ENCODE measurements at places on chromosomes 13 and 19.
A peak's percentile ranks its signal among the peaks of the same experiment; 100 is the strongest.

DNA sequence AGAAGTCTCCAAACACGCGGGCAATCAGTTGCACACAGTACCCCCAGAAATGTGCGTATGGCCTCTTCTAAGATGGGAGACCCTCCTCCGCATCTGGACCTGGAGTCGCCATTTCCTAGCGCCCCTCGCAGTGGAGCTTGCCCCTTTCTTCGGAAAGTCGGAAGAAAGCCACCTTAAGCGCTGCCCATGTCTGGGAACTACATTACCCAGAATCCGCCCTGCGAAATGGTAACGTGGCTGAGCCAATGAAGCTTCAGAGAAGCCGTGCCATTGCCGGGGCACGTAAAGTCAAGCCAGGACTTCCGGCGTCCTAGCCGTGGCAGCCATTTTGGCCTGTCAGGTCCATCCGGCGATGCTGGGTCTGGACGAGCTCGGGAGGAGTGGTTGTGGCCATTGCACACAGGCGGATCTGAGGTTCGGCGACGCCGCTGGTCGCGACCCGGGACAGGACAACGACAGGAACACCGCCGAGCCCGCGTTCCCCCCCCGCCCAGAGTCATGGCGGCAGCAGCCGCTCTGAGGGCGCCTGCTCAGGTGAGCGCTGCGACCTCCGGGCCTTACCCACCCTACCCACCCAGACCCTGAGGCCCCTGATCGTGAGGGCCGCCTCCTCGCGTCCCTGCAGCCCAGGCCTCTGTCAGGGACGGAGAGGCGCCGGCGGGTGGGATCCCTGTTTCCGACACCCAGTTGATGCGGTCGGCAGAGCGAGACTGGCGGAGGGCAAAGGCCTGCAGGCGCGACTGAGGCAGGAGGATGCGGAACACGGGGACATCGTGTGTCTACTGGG, at the start of gene ZNF586:
TSS of gene ZNF586 (plus strand) at position 332 of the 787 bp plus-strand sequence. CDS start at position 499, 167 bp downstream.
- peak within 1 kb of the TSS; percentile 93 for H3K4me3 ChIP-seq
- no peaks in the 10 kb centered on the region for H3K27me3 ChIP-seq
- peaks cover 51% of the 10 kb centered on the region for H3K36me3 ChIP-seq
- H3K27ac ChIP-seq: peak within 1 kb of the TSS; percentile 93

DNA sequence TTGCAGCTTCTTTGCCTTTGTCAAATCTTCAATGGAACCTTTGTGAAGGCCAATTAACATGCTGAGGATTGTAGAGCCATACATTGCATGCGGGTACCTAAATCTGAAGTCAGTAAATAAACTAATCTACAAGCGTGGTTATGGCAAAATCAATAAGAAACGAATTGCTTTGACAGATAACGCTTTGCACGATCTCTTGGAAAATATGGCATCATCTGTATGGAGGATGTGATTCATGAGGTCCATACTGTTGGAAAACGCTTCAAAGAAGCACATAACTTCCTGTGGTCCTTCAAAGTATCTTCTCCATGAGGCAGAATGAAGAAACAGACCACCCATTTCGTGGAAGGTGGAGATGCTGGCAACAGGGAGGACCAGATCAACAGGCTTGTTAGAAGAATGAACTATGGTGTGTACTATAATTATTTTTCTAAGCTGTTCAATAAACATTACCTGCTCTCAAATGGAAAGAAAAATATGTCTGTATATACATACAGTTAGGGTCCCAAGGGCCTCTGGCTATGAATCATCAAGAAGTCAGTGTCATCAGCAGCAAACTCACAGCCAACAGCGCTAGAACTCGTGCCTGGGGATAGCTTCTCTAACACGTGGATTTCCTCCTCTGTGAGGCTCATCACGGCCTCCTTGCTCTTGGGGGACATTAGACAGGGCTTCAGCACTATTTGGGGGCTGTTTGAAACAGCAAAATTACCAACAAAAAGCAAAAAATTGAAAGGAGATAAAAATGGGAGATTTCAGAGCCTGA, 2.9 kb upstream of the CD70 start:
- H3K27ac ChIP-seq: no peak overlapping the region
- peaks cover 34% of the 10 kb centered on the region for H3K4me1 ChIP-seq

DNA sequence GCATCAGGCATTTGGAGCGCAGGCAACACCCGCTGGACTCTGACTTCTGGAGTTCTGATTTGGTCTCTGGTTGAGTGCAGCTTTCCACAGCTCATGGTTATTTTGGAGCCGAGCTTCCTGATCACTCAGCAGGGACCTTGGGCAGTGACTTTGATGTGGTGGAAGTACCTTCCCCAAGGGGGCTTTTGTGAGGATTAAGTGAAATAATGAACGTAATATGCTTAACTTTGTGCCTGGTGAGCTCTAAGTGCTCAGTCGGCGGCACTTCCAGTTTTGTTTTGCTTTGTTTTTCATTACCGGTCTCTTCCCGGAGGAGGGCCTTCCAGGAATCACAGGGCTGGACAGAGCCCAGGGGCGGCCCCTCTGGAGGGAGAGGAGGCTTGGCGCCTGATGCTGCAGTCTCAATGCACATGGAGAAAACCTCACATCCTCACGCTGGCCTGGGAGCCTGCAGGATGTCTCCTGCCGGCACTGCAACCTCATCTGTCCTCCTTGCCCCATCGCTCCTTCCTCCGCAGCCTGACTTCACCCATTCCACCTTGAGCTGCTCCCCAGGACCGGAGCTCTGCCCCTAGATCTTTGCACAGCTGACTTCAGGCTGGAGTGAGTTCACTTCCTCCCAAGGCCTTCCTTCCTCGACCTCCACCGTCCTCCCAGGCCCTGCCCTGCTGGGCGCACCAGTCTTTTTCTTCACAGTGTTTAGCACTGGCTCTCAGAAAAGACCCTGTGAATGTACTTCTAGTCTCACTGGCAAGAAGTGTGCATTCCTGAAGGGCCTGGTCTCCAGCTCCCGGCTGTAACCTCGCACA, 1.5 kb downstream of the PLEKHF1 start:
- DNase-seq: peak; percentile 54
- peak overlapping the region; percentile 89 for H3K4me3 ChIP-seq
- H3K27ac ChIP-seq: peak overlapping the region; percentile 88
- peaks cover 68% of the 10 kb centered on the region for H3K4me1 ChIP-seq

GRCh38 chr13:31088826-31089420, 72.8 kb downstream of the HSPH1 start:
- no peaks in the 10 kb centered on the region for H3K36me3 ChIP-seq
- no peak overlapping the region for H3K4me3 ChIP-seq
- H3K27ac ChIP-seq: no peak overlapping the region
- peaks cover 2% of the 10 kb centered on the region for H3K4me1 ChIP-seq
- peaks cover 34% of the 10 kb centered on the region for H3K27me3 ChIP-seq

DNA sequence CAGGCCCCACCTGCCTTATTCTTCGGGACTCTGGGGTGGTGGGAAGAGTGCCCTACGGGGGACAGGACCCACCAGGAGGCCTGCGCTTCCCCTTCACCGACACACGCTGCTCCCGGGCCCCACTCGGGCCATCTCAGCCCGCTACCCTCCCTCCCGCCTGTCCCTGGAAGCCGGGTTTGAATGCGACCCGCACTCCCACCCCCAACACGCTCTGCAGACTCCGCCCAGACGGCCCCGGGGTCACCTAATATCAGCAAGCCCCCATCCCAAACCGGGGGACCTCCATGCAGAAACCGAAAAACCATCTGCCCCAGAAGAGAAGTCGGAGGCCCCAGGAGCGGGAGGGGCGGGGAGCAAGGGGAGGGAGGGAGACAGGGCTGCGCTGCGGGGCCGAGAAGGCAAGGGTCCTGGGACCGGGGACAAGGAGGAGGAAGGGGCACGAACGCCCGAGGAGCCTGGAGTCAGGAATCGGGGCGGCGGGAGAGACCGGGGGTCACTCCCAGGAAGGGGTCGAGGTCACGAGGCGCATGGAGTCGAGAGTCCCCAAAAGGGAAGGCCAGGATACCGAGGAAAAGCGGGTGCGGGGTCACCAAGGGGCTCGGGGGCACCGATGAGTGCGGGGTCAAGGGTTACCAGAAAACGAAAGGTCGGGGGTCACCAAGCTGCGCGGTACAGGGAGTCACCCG, 766 bp downstream of the SBNO2 start:
- H3K4me3 ChIP-seq: peak overlapping the region; percentile 92
- peak; percentile 52 for DNase-seq
- peak overlapping the region; percentile 97 for H3K27ac ChIP-seq
- H3K4me1 ChIP-seq: peaks cover 19% of the 10 kb centered on the region
- H3K27me3 ChIP-seq: no peaks in the 10 kb centered on the region

- no peak for DNase-seq
- H3K4me3 ChIP-seq: no peak overlapping the region
- no peak overlapping the region for H3K27ac ChIP-seq
- H3K27me3 ChIP-seq: no peaks in the 10 kb centered on the region
Measured at GRCh38 chr13:22285867-22286266, 615.0 kb downstream of the FGF9 start.

GRCh38 chr19:43741075-43741825, 13.5 kb downstream of the SMG9 start:
- H3K4me1 ChIP-seq: peaks cover 3% of the 10 kb centered on the region
- no peak for DNase-seq
- no peak overlapping the region for H3K4me3 ChIP-seq
- peaks cover 44% of the 10 kb centered on the region for H3K36me3 ChIP-seq
- no peak overlapping the region for H3K27ac ChIP-seq

DNA sequence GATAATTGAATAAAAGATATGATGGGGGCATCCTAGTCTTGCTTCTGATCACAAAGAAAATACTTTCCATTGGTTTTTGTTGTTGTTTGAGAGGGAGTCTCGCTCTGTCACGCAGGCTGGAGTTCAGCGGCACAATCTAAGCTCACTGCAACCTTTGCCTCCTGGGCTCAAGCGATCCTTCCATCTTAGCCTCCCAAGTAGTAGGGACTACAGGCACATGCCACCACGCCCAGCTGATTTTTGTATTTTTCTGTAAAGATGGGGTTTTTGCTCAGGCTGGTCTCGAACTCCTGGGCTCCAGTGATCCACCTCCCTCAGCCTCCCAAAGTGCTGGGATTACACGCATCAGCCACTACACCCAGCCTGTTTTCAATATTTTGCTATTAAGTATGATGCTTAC, 17.1 kb upstream of the PSMC4 start:
- H3K27me3 ChIP-seq: no peaks in the 10 kb centered on the region
- H3K27ac ChIP-seq: peak overlapping the region; percentile 98
- H3K4me1 ChIP-seq: peaks cover 46% of the 10 kb centered on the region
- H3K36me3 ChIP-seq: peaks cover 27% of the 10 kb centered on the region
- H3K4me3 ChIP-seq: peak overlapping the region; percentile 51

DNA sequence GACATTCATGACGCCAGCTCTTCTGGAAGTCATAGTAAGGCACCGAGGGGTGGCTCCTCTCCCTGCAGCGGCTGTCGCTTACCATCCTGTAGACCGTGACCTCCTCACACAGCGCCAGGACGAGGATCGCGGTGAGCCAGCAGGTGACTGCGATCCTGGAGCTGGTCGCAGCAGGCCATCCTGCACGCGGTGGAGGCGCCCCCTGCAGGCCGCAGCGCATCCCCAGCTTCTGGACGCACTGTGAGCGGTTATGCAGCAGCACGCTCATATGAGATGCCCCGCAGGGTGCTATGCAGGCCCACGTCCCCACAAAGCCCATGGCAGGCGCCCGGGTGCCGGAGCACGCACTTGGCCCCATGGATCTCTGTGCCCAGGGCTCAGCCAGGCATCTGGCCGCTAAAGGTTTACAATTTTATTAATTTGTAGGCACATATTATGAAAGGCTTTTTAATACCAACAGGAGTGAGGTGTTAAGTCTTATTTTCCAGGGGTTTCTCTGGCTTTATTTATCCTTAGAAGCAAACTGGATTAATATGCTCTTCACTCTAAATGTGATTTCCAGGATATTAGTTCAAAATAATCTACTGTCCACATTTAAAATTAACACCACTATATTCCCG, 35.6 kb upstream of the PSPC1 start:
- peaks cover 31% of the 10 kb centered on the region for H3K36me3 ChIP-seq
- no peak overlapping the region for H3K27ac ChIP-seq
- H3K4me3 ChIP-seq: no peak overlapping the region
- peak; percentile 48 for DNase-seq

GRCh38 chr13:39770221-39771090, 115.0 kb downstream of the COG6 start:
- H3K4me1 ChIP-seq: no peaks in the 10 kb centered on the region
- no peak for DNase-seq
- no peak overlapping the region for H3K4me3 ChIP-seq
- H3K27me3 ChIP-seq: no peaks in the 10 kb centered on the region
- H3K36me3 ChIP-seq: no peaks in the 10 kb centered on the region

- peaks cover 89% of the 10 kb centered on the region for H3K27me3 ChIP-seq
- DNase-seq: no peak
- no peak overlapping the region for H3K4me3 ChIP-seq
Measured at GRCh38 chr13:27967203-27967735, 1.8 kb downstream of the CDX2 start.

DNA sequence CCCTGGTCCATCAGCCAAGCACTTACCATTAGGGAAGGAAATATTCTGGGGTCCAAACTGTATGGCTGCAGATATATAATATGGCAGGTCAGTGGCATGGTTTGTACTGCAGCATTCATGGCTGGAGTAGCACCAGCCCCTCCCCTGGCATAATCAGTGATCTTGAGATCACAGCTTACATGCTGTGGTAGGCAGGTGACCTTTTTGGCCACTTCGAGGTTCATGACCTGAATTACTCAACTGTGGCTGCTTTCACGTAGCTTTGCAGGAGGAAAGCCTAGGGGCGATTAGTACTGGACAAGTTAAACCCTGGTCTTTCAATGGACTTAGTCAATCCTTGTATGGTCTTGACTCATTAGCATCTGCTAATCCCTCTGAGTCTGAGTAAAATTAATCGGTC, 169.8 kb downstream of the SPRY2 start:
- DNase-seq: no peak
- no peaks in the 10 kb centered on the region for H3K4me1 ChIP-seq
- H3K36me3 ChIP-seq: no peaks in the 10 kb centered on the region
- no peak overlapping the region for H3K27ac ChIP-seq
- H3K4me3 ChIP-seq: no peak overlapping the region

DNA sequence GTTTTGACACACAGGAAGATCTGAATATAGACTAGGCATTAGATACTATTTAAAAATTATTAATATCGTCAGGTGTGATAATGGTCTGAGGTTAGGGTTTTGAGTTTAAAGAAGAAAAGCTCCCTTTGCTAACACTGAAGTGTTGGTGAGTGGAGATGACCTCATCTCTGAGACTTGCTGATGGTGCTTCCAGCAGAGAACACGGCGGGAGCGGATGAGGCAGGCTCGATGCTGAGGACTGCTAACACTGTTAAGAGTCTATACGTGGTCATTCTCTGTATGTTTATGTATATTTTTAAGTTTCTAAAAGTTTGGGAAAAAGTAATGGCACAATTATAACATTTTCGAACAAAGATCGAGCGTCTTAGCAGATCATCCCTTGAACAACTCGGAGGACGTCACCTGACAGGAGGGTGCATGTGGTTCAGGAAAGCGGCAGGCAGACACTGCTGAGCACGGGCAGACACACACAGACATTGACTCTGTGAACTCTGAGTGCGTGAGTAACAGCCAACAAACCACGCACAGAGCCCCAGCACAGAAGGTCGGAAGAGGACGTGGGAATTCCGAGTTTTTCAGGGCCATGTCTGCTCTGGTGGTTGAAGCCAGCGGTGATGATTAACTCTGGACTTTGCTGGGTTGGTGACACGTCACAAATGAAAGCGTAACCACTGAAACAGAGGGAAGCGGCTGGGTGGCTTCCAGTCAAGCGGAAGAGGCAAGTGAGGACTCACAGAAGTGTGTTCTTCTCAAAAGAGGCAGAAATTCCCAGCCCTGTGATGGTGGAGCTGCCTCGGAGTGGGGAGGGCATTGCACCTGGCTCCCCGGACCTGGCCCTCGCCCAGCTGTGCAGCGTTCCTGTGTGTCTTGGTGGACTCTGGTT, 91.9 kb upstream of the TEX29 start:
- peaks cover 18% of the 10 kb centered on the region for H3K4me1 ChIP-seq
- no peak for DNase-seq
- no peak overlapping the region for H3K27ac ChIP-seq
- peaks cover 14% of the 10 kb centered on the region for H3K36me3 ChIP-seq

GRCh38 chr19:46291829-46292228, 5.0 kb upstream of the HIF3A start:
- H3K27ac ChIP-seq: no peak overlapping the region
- H3K4me3 ChIP-seq: no peak overlapping the region
- H3K36me3 ChIP-seq: no peaks in the 10 kb centered on the region
- H3K27me3 ChIP-seq: peaks cover 20% of the 10 kb centered on the region
- peaks cover 8% of the 10 kb centered on the region for H3K4me1 ChIP-seq
- DNase-seq: no peak

All from activated naive CD8-positive, alpha-beta T cell treated with anti-CD3 and anti-CD28 coated beads, Interleukin-2, amount 10 ng/mL, durations not matched to agents 7 days and 5 days (primary cell).